ENCODE measurements at places on chromosomes 6 and 20.

GRCh38 chr20:920311-920710, 4.2 kb upstream of the ANGPT4 start:
- no peak for DNase-seq

DNA sequence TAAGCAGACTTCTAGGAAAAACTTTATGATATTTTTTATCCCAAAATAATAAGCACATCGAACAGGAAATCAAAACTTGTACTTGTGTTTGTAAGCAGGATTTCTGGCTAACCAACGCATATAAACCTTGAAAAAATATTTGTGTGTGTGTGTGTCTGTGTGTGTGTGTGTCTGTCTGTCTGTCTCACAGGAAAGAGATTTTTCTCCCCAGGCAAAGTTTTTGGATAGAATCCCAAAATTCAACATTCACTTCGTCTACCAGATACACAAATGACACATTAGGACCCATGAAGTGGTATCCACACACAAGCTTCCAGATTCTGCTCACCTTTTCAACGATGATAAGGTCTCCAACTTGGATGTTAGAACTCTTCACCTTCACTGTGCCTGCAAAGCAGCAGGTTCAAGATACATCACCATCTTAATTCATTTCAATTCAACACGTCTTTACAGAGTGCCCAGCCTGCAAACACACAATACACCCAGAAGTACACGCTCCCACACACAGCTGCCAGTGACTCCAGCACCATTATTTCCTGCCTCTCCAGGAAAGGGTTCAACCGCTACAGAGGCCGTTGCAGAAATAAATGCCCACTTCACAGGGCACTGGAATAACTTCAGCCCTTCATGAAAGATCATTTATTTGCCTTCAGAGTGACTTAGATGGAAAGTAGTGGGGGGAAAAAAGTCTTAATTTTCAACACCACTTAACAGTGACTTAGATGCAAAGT, 70.9 kb downstream of the ATP9A start:
- no peak for DNase-seq

DNA sequence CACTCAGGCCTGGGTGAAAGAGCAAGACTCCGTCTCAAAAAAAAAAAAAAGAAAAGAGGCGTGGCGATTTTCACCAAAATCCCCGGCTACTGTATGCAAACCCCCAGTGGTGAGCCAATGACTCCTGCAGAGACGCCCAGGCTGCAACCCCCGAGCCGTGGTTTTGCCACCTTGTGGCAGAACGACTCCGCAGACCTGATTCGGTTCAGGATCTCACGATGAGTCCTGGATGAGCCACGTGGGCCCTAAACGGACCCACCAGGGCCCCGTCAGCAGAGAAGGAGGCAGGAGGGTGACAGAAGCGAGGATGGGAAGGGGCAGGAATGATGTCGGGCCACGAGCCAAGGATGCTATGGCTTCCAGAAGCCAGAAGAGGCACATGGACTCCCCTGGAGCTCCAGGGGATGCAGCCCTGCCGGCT, 42.5 kb downstream of the SLC2A4RG start:
- no peak for DNase-seq

- DNase-seq: no peak
These were observed 3.4 kb upstream of the ZBTB46 start for GRCh38 chr20:63834491-63834880.

- DNase-seq: no peak
These were observed 153.6 kb upstream of the TENT5A start for GRCh38 chr6:81906041-81906440.

GRCh38 chr20:57396984-57397692, 5.9 kb downstream of the RBM38 start:
- DNase-seq: no peak

- DNase-seq: no peak
These were observed 127.0 kb downstream of the PXDC1 start for GRCh38 chr6:3624250-3625136.

DNA sequence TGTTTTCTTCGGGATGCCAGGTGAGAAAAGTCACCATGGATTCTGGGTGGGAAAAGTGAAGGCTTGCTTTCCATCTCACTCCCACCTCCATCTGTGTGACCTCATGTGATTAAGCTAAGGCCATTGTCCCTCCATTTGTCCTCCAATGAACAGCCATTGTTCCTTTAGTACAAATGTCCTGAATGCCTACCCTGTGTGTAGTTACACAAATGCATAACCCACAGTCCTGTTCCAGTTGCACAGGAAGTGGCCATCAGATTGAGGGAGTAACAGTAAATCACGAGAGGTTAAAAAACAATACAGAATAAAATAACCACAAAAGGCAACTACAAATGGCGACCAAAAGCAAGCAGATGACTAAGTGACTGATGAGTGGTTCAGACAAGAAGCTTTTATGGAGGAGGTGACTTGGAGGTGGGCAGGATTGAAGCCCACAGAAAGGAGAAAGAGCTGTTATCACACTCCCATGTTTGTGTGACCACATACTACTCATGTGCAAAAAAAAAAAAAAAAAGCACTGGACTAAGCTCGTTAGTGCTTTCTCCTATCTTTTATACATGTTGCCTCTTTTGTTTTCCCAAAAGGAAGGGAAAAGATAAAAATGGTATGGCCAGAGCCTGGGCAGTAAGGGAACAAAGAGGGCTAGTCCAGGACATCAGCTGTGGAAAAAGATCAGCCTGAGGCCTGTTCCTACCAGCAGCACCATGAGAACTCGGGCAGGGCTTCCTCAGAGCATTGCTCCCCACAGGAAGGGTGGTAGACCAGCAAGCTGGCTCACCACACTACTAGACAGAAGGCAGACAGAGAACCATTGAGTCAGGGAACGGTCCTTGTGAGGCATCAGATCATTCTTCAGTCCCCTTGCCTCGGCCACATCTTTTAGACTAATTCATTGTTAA, 111.0 kb downstream of the TFAP2A start:
- no peak for DNase-seq

GRCh38 chr6:41013466-41014153, 25.4 kb downstream of the UNC5CL start:
- DNase-seq: no peak

GRCh38 chr6:44222486-44223318, 693 bp upstream of the SLC29A1 start:
- DNase-seq: no peak

GRCh38 chr6:157550114-157550989, 169.4 kb downstream of the ZDHHC14 start:
- no peak for DNase-seq

- no peak for DNase-seq
These were observed 160.2 kb upstream of the SGK1 start for GRCh38 chr6:134477991-134478635.

GRCh38 chr6:20328266-20328923, 73.3 kb upstream of the E2F3 start:
- no peak for DNase-seq

GRCh38 chr6:76351275-76351674, 278.8 kb upstream of the IMPG1 start:
- DNase-seq: no peak

DNA sequence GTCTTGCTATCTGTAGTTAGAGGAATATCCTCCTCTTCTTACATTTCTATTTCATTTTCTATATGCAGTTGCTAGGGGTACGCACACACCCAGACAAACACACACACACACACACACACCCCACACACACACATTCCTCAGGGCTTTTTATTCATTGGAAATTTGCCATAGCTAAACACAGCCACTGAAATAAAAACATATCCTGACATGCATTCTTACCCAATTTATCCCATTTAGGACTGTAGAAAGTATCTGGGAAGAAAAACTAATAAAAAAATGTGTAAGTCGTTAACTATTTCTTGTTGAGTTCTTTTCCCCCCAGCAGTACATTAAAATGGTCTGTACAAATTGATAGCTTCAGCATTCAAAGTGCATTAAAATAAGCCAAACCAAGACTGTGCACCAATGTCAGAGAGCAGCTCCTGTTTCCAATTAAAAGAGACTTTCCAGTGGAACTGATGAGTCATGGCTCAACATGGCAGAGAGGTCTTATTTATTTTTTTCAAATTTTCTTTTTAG, 357.9 kb upstream of the AGPAT4 start:
- no peak for DNase-seq

DNA sequence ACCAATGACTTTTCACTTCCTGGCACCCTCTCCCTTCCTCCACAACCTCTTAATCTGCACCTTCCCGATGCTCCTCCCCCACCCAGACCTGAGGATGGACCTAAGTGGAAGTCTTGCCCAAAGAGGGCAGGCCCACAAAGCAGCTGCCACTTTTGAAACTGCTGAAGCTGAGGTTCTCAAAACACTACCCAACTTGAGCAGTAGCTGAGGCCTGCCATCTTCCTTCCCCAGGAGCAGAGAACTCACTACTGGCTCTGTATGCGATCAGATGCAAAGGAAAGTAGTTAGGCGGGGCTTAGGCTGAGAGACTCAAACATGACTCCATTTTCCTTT, 1.5 kb downstream of the HM13 start:
- no peak for DNase-seq

- no peak for DNase-seq
These were observed 14.2 kb downstream of the PAX1 start for GRCh38 chr20:21719592-21720214.

DNA sequence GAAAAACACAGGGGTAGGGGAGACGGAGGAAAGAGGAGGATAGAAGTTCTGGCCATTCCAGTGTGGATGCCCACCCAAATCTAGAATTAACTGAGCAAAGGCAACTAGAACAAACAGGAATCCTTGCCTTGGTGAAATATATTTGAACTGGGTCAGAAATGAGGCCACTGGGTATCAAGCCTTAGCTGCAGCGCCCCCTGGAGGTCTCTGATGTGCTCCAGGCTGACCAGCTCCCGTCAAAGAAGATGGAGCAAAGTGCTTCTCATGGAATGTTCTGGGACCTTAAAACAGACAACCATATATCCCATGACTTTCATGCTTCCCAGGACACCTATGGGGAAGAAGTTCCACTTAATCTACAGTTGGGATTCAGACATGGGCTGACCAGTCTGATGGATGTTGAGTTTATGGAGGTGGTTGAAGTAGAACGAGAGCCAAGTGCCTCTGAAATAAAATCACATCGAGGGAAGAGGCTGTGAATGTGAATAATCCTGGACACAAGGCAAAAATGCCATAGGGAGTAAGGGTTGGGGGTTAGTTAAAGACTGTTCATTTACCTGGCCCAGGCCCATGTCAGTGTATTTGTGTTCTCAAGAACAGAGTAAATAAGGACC, 50.4 kb downstream of the HLA-DPB1 start:
- peak; percentile 21 for DNase-seq

GRCh38 chr6:78502386-78502887, 364.9 kb upstream of the IRAK1BP1 start:
- no peak for DNase-seq

GRCh38 chr6:9057937-9058336, 622.6 kb upstream of the SLC35B3 start:
- no peak for DNase-seq

DNA sequence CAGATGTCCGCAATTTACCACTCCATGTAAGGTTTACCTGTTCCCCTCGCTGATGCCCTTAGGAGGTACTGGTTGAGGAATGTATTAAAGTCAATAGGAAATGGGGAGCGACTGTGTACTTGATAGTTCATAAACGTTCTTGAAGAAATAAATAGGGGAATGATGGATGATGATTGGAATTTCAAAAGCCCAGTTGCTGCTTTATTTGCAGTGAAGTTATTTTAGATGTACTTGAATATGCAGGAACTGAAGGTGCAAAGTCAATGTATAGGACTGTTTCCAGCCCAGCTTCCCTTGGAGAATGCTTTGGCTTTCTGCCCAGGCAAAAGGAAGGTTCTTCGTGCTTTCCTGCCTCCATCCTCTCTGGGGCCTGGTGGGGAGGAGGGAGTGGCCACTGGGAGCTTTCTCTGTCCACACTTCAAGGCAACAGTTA, 19.8 kb downstream of the ADGRF5 start:
- no peak for DNase-seq

DNA sequence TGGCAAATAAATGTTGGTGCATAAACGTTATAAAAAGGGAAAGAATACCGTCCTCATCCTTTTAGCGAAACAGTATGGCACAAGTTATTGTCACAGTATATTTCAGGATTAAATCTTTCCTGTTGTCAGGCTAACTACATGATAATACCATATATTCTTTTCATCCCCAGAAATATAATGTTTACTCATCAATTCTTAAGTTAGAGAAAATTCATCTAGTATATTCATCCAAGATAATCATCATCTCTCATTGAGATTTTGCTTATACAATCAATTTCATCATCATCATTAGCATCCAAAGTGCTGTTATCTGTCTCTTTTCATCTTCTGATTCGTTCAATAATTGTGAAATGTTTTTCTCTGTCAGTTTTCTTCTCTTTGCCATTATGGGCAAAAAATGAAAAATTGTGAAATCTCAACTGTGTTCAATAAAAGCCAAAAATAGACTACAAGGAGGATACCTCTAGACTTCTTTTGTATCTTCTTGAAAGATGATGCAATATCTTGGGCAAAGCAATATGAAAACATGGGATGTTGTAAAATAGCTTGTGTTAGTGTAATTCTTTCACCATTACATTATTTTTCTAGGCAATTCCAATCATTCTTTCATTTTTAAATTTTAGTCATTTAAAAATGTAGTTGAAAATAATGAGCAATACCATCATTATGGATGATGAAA, 2.6 kb downstream of the SPACA1 start:
- no peak for DNase-seq

- no peak for DNase-seq
These were observed 31.4 kb upstream of the NR2E1 start for GRCh38 chr6:108134213-108134970.

DNA sequence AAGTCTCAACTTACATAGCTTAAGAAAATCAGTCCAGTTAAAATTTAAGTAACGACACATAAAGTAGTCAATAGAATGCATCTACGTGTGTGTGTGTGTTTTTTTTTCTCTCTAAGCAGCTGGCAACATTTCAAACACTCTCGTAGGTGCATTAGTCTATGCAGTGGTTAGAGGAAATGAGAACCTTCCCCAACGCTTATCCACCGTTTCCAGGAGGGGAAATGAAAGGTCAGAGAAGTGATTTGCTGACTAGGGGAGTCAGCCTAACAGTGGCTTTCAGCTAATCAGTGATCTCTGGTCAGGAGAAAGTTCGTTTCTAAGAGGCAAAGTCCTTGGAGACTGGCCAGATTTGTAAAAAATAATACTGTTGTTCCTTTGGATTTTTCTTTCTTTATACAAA, 806.6 kb downstream of the C6orf118 start:
- DNase-seq: no peak

DNA sequence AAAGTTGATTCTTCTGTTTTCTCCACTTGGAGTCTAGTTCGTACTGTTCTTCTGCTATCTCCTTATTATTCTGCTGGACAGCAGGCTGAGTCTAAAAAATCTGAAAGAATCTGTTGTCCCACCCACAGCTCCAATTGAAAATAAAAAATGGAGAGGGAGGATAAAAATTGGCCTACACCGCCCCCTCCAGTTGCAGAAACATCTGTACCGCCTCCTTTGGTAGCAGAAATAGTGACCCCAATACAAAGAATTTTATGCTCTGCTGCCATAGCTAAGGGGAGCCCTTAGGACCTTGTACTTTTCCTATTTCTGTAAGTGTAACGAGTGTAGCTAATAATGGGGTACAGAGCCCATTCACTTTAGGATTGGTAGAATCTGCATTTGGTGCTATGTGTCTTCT, 4.9 kb upstream of the FKBP1A start:
- no peak for DNase-seq

DNA sequence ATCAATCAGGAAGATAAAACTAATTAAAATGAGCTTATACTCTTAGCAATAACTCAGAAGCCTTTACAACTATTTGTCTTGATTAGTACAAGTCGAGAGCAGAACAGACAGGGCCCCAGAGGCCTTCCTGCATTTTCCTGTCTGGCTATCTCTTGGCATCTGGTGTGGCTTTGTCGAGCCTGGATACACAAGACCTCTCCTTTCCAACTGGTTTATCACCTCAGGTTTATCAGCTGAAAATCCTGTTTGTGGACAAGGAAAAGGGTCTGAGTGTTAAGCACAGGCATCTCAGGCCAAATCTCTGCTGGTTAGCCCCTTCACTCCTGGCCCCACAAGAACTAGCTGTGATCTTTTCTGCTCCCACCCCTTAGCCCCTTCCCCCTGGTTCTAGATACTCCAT, 32.6 kb downstream of the BAK1 start:
- no peak for DNase-seq

All from stimulated activated CD4-positive, alpha-beta T cell treated with anti-CD3 and anti-CD28 coated beads, Interleukin-12 subunit alpha, Interleukin-12 subunit beta, amount 100 ng/mL, for 24 hours (primary cell).